ENCODE measurements at places on chromosomes 4 and X. TPM values are rescaled to one million over a fixed set of nuclear protein-coding genes. Genes with fewer than 3 reads are reported as not detected.

GPC4 gene
- total RNA-seq, result 2.8 TPM

EXOC1L gene
- not detected for total RNA-seq

PDZD11 gene
- 68.0 TPM for total RNA-seq

PLAC8 gene
- 1.1 TPM for total RNA-seq

RNF128 gene
- 12.6 TPM for total RNA-seq

GPRASP1 gene
- 11.5 TPM for total RNA-seq

TGIF2LX gene
- total RNA-seq, result not detected

NSG1 gene
- total RNA-seq, result 2.7 TPM

CCNG2 gene
- total RNA-seq, result 63.8 TPM

MFAP3L gene
- 0.82 TPM for total RNA-seq

CT45A5 gene
- not detected for total RNA-seq

STIM2 gene
- 31.2 TPM for total RNA-seq

CFAP99 gene
- not detected for total RNA-seq

TBC1D1 gene
- total RNA-seq, result 59.9 TPM

ZCCHC18 gene
- total RNA-seq, result 2.4 TPM

PDZD4 gene
- total RNA-seq, result 0.09 TPM

MAGEC3 gene
- not detected for total RNA-seq

CENPI gene
- total RNA-seq, result 4.3 TPM

SSX1 gene
- not detected for total RNA-seq

GRXCR1 gene
- not detected for total RNA-seq

P2RY4 gene
- 0.09 TPM for total RNA-seq

AMER1 gene
- total RNA-seq, result 2.0 TPM

ZCCHC12 gene
- not detected for total RNA-seq
